Left ventricle myocardium superior (tissue), 1 donor: ENCODE measurements at places on chromosomes 7 and 10.

DNA sequence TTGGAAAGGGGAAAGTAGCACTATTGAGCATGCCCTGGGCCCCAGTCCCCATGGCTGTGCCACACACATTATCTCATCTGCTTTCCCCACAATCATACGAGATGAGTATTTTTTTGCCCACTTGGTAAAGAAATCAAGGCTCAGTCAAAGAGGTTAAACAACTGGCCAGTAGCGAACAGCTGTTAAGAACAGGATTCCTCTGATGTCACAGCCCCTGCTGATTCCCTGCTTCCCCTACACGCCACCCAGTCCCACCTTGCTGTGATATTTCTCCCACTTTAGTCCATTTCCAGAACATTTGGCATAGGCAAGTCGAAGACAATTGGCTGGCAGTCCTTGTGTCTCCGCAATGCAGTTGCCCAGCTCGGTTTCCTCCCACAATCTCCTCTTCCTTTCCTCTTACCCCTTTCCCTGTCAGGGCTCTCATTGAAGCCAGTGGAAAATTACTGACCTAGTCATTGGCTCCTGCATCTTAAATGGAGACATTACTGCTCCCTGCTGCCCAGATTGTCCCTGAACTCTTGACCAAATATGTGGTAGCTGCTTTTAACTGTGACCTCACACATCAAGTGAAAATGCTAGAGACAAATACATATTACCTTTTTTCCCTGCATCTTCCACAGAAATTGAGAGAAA is 56.5 kb upstream of the EEPD1 start:
- no peak for DNase-seq

DNA sequence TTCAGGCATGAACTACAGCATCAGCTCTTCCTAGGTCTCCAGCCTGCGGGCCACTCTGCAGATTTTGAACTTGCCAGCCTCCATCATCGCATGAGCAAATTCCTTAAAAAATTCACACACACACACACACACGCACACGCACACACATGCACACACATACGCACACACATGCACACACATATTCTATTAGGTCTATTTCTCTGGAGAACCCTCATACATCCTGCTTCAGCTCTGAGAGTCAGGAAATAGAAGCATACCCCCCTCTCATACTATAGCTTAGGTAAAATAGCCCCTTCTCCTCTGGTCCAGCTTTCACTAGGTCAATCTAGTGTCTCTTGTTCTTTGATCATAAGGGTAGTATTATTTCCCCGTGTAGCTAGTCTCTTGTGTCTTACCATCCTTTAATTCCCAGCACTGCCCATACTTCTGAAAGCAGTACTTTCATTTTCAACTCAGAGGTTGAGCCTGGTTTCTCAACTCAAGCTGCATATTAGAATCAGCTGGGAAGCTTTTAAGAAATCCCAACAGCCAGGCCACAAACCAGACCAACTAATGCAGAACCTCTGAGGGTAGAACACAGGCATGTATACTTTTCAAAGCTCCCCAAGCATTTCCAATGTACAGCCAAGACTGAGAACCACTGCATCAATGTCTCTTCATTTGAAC is 30.9 kb upstream of the ITGB8 start:
- no peak for DNase-seq

GRCh38 chr7:75817116-75817515 is 3.5 kb upstream of the CCL24 start:
- no peak for DNase-seq

DNA sequence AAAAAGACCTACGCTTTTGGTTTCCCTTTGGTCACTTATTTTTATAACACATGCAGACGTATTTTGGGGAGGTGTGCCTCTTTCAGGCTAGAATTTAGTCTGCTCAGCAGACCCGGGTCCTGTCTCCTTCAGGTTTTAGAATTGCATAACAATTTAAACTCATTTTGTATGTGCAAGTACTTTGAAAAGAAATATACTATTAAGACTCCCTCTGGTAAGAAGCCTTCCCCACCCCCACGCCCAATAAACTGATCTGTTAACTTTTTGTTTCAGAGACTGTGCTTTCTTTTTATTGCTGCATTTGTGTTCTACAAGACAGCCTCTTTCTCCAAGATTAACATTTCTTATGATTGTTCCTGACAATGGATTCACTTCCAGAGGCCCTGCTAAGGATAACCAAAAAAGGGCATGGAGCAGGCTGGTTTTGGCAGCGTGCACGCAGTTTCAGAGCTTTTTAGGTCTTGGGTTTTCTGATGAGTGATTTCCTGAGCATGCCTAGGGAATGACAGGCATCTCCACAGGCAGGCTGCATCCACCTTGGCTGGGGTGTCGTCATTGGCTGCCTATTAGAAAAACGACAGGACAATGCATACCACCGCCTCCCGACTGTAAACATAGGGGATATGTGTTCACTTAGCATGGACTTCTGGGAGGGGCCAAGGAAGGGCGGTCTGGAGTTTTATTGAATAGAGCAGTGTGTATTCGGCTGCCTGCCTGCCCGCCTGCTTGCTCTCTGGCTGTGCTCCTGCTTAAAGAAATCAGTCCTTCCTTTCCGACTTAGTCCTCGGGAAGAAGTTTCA is at the start of gene CALD1:
TSS of gene CALD1 (plus strand) at position 694 of the 800 bp plus-strand sequence. CDS start 88,100 bp downstream, outside the sequence.
- DNase-seq = peak; percentile 74

DNA sequence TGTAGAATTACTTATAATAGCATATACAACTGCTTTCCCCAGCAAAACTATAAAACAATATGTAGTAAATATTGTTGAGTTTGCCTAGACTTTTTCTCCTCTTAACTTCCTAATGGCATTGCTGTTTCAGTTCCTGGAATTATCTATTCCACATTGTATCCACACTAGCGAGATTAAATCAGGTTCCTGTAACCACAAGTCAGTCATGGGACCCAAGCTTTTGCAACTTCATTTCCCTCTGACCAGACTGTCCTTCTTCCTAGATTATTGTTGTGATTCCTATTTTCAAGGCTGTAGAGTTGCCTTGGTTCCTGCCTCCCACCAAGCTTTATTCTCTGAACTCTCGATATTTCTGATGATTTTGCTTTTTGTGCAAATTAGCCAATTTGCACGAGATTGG is 173.3 kb upstream of the ZNF804B start:
- DNase-seq = no peak

GRCh38 chr10:62842983-62843382 is 26.8 kb upstream of the EGR2 start:
- DNase-seq = no peak

- no peak for DNase-seq
Observed at GRCh38 chr7:39299695-39300094, 266.5 kb upstream of the YAE1 start.

DNA sequence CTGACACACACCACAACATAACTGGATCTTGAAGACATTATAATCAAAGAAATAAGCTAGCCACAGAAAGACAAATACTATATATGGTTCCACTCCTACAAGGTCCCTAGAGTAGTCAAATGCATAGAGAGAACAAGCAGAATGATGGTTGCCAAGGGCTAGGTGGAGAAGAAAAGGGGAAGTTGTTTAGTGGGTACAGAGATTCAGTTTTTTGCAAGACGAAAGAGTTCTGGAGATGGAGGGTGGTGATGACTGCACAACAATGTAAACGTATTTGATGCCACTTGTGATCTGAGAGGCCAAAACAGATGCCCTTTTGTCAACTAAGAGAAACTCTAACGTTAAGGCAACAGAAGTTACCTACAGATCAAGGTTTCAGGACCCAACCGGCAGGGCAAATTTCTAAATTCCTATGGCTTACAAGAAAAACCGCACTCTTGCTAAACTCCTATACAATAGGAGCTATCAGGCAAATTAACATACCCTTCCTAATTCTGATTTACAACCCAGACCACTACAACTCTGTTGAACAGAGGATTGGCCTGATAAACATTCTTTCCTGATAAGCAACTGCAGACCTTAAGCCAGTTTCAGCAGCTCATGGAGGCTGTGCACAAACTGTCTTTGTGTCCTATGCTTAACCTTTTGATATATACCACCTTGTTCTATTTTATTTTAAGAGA is 69.0 kb downstream of the FAM107B start:
- no peak for DNase-seq
